ENCODE measurements at places on chromosomes 16 and 17.

DNA sequence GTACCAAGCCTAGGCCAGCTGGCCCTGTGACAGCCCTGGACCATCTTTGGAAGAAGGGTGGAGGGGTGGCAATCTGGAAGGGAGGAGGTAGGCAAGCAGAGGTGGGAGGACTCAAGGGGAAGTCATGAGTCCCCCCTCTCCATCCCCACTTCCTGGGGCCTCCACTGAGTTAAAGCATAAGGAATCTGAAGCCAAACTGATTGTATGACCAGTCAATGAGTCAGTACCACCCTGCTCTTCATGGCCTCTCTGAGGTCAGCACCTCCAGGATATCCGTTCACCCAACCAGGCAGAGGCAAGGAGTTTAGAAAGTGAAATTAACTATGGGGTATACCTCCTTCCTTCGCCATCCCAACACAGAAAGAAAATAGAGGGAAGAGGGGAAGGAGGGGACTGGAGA is 272.7 kb downstream of the SOX9 start:
- no peak for DNase-seq

DNA sequence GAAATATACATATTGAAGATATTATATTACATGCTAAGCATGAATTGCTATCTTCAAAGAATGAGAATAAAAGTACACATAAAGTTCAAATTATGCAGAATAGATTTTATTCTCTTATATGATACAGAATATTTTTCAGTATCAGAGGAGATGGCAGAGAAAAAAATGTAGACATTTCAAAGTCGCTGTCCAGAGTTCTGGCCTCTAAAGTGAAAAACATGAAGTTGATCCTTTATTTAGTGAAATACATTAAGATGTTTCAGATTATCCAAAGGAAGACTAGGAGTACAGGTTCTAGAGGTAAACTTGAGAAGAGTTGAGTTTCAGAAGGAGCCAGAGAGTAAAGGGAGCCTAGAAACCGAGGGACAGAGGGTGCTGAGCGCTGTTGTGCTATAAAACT is 303.6 kb downstream of the UTP18 start:
- no peak for DNase-seq

GRCh38 chr16:54283725-54284318 is 2.8 kb downstream of the IRX3 start:
- no peak for DNase-seq

GRCh38 chr17:897970-898619 is 81.5 kb downstream of the NXN start:
- no peak for DNase-seq

DNA sequence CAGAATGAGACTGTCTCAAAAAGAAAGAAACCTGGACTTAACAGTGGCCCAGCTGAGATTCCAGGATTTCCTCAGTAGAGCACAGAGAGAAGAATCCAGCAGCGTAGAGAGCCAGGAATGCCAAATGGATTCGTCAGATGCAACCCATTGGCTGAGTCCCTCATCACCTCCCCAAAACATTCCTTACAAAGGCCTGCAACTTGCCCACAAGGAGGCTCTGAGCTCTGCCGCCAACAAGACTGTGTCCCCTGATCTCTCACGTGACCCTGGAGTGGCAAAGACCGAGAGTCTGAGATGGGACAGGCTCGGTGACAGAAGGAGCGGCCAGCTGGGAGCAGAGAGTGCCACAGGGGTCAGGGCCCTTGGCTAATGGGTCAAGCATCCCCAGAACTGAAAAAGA is 6.9 kb upstream of the CHMP6 start:
- no peak for DNase-seq

GRCh38 chr17:7562208-7562605 is 488 bp downstream of the SENP3 start:
- peak; percentile 39 for DNase-seq

GRCh38 chr16:70437582-70438557 is 1.0 kb downstream of the ST3GAL2 start:
- DNase-seq = peak; percentile 52

GRCh38 chr17:31373150-31374093 is 18.1 kb upstream of the RAB11FIP4 start:
- DNase-seq = no peak
